ENCODE measurements at places on chromosomes 16 and 17.

DNA sequence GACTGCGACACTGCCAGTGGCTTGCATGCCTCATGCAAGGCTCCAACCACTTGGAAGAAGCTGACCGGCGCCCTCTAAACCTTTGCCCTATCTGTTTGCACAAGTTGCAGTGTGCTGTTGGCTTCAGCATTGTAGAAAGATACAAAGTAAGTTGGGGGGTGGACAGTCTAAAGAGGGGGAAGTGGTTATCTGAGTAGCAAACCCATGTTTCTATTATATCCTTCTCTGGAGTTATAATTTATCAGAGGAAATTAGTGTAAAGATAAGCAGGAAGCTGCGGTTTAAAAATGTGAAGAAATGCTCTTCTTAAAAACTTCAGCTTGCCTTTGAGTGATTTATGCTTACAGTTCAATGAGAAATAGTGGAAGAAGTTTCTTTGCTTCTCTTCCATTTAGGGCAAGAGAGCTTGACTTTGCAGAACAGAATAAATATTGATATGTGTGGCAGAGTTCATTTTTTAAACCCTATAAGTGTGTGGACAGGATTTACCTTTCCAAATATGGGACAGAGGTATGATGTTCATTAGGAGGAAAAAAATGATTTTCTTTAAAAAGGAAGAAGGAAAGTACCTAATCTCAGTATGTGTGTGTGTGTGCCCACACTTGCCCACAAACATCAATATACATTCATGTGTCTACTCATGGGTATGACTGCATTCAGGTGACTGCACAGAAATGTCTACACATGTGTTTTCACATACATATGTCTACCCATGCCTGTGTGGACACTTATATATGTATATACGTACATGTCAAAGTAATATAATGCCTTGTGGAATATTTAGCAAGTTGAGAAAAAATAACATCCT lies 8.1 kb downstream of the AMZ2 start:
- DNase-seq: no peak

GRCh38 chr17:68346448-68346847 lies 55.2 kb downstream of the ARSG start:
- no peak for DNase-seq

GRCh38 chr16:80573700-80574120 lies 32.9 kb downstream of the DYNLRB2 start:
- DNase-seq: no peak

DNA sequence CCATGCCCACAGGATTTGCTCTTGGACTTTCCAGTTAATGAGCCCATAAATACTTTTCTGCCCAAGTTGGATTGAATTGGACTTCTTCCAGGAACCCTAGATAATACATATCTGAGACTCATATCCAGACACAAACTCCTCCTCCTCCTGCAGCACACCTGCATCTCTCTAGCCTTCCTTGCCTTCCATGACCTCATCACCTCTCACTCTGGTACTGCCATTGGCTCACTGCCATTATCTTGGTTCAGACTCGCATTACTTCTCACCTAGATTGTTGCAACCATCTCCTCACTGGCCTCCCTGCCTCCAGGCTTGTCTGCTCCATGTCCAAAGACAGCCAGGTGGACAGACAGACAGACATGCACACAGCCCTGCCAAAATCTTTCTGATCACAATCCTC lies 4.8 kb upstream of the SYT17 start:
- no peak for DNase-seq

DNA sequence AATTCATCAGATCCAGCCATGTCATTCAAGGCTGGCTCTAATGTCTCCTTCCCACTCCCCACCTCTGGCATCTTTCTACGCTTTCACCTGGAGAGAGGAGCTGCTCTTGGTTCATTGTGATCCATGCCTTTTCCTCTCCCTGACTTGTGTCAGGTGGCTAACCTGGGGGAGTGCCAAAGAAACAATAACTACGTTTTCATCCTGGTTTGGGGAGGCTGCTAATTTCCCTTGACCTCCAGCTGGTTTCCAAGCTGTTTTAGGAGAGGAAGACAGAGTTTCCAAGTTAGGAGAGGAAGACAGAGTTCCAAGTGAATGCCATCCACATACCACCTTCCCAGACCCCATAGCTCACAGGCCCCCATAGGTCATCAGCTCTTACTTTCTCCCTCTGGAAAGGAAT lies 40.0 kb upstream of the HLF start:
- DNase-seq: no peak

DNA sequence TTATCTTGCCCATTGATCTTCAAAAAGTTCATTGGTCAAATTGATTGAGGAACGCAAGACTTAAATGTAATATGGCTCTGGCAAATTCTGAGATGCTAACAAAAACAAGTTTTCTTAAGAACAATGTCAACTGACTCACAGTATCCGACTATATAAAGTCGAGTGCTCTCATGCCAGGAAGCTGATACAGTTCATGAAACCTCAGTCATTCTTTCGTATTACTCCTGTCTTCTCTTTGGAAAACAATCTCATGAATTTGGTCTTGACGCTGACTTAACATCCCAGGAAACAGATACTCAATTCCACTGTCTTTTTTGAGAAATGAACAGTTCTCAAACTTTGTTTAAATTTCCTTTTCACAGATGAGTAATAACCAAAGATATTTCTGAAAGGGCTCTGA lies 704.9 kb downstream of the MAF start:
- DNase-seq: no peak

- no peak for DNase-seq
Observed at GRCh38 chr17:30337393-30337999, 3.6 kb upstream of the TMIGD1 start.

DNA sequence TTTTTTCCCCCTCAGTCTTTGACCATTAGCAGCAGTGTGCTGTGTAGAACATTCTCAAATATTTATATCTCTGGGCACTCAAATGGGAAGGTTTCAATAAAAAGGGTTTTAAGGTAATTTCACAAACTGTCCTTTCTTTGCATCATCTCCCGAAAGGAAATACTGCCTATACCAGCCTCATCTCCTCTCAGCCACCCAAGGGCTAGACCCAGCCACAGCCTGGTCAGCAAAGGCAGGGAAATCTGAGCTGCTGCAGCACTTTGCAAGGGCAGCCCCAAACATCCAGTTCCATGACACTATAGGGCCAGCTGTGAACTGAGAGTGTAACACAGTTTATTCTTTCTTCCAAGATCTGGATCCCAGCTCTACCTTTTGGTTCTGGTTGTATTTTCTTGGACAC lies 28.9 kb downstream of the TMEM11 start:
- no peak for DNase-seq

DNA sequence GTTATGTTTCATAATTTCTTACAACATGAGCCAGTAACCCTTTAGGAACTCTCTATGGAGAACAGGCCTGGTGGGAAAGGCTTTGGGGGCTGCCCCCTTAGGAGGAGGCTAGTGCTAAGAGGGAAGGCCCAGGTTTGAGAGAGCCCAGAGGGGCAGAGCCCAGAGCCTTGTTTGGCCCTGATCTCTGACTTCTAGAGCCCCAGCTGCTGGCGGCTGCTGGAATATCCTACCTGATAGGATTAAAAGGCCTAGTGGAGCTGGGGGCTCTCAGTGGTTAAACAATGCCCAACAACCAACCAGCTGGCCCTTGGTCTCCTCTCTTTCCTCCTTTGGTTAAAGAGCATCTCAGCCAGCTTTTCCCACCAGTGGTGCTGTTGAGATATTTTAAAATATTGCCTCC lies 54.1 kb downstream of the IGF2BP1 start:
- DNase-seq: no peak

GRCh38 chr16:84605339-84605848 lies 12.5 kb downstream of the COTL1 start:
- no peak for DNase-seq

DNA sequence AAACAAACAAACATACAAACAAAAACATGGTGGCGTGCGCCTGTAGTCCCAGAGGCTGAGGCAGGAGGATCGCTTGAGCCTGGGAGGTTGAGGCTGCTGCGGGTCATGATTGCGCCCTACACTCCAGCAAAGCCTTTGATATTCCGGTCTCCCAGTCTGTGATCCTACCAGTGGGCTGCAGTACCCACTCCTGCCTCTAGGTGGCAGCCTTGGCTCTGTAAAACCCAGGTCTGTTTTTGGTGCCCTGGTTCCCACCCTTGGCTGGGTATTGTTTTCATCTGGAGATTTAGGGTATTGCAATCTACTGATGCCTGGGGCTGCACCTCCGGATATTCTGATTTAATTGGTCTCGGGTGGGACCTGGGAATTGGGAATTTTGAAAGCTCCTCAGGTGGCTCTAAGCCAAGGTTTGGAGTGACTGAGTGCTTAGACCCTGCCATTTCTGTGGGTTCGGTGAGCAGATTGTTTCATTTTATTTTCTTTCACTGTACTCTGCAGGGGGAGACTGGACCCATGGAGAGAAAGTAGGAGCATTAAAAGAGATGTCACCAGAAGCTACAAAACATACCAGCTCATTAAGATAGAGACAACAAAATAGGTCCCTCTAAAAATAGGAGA lies 40.5 kb downstream of the MYH3 start:
- DNase-seq: peak; percentile 44

- no peak for DNase-seq
Observed at GRCh38 chr17:10628756-10629155, 28.4 kb downstream of the MYH3 start.
